T-helper 17 cell (primary cell): ENCODE measurements at places on chromosomes 1 and 21.

DNA sequence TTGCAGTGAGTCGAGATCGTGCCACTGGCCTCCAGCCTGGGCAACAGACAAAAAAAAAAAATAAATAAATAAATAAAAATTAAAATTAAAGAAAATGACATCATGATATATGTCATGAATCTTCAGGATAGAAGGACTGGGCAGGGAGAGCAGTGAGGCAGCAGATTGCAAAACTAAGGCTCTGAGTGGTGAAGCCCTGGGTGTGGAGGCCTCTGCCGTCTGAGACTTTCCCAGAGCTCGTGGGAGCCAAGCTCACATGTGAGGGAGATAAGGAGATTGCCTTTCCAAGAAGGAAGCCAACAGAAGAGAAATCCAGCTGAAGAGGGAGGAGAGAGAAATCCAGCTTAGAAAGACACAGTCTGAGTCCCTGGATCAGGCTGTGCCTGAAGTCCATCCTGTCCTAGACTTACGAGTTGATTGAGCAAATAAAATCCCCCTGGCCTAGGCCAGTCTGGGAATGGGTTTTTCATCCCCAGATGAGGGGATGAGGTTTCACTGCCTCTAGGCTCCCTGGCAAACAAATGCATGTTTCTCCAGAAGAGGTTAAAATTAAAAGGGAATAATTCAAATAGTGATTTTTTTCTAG lies 142.0 kb upstream of the IGSF21 start:
- H3K27me3 ChIP-seq, result peaks cover 15% of the 10 kb centered on the region
- H3K27ac ChIP-seq, result no peak overlapping the region
- no peaks in the 10 kb centered on the region for H3K4me1 ChIP-seq
- peaks cover 2% of the 10 kb centered on the region for H3K36me3 ChIP-seq

- peaks cover 24% of the 10 kb centered on the region for H3K27me3 ChIP-seq
- no peak for DNase-seq
- H3K27ac ChIP-seq, result no peak overlapping the region
- peaks cover 6% of the 10 kb centered on the region for H3K36me3 ChIP-seq
Observed at GRCh38 chr1:30449428-30450147, 273.8 kb downstream of the MATN1 start.

- H3K4me1 ChIP-seq, result peaks cover 57% of the 10 kb centered on the region
- H3K4me3 ChIP-seq, result peak overlapping the region; percentile 12
- no peak for DNase-seq
- no peaks in the 10 kb centered on the region for H3K27me3 ChIP-seq
- peaks cover 2% of the 10 kb centered on the region for H3K36me3 ChIP-seq
Observed at GRCh38 chr1:84164567-84165021, 20.5 kb downstream of the PRKACB start.

- peaks cover 8% of the 10 kb centered on the region for H3K36me3 ChIP-seq
- peak within 1 kb of the TSS; percentile 76 for H3K27ac ChIP-seq
- peaks cover 16% of the 10 kb centered on the region for H3K4me1 ChIP-seq
Observed at GRCh38 chr1:156591432-156592157, at the start of gene NAXE. Gene NAXE (plus strand): TSS chr1:156591776. CDS start chr1:156591805, 29 bp downstream.

GRCh38 chr1:237640966-237641365 lies 249.8 kb downstream of the ZP4 start:
- no peak overlapping the region for H3K27ac ChIP-seq
- DNase-seq, result no peak
- H3K4me1 ChIP-seq, result no peaks in the 10 kb centered on the region
- H3K36me3 ChIP-seq, result no peaks in the 10 kb centered on the region
- H3K27me3 ChIP-seq, result no peaks in the 10 kb centered on the region

- H3K36me3 ChIP-seq, result no peaks in the 10 kb centered on the region
- no peaks in the 10 kb centered on the region for H3K27me3 ChIP-seq
- H3K27ac ChIP-seq, result no peak overlapping the region
- H3K4me1 ChIP-seq, result no peaks in the 10 kb centered on the region
- H3K4me3 ChIP-seq, result no peak overlapping the region
Observed at GRCh38 chr21:27212441-27212840, 245.6 kb upstream of the ADAMTS5 start.

DNA sequence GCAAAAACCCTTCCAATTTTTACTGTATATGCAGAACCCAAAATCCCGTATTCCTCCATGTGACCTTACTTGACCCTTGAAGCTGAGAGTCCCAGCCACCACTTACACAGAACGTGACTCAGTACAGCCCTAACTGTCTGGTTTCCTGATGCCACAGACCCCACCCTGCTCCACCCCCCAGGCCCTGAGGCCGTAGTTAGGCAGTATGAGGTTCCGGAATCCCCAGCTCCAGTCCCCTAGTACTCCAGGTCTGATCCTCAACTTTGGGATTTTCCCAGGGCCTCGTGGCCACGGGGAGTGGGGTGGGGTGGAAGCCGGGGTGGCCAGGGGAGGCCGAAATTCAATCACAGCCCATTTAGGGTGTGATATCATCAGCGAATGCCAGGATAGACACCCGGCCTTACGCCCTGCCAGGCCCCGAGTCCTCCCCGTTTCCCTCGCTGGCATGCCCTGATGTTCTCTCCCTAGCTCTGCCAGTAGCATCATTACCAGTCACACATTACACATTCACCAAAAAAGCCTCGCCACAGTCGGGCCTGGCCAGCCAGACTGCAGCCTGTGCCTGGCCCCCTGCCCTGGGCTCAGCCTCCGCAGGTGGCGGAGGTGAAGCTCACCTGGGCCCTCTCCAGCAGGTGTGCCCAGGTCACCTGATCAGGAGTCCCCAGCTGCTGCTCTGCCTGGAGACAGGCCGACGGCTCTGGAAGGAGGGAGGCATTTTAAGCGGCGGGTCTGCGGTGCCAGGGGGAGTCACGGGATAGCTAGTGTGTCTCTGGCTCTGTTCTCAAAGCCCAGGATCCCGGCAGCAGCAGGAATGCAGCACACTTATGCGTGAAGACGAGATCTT lies 70.8 kb downstream of the SCCPDH start:
- no peak for DNase-seq
- peaks cover 27% of the 10 kb centered on the region for H3K27me3 ChIP-seq
- H3K4me1 ChIP-seq, result no peaks in the 10 kb centered on the region
- no peak overlapping the region for H3K4me3 ChIP-seq
- H3K27ac ChIP-seq, result no peak overlapping the region

GRCh38 chr1:3093898-3094626 lies 25.1 kb downstream of the PRDM16 start:
- no peaks in the 10 kb centered on the region for H3K36me3 ChIP-seq
- peaks cover 2% of the 10 kb centered on the region for H3K4me1 ChIP-seq
- peaks cover 32% of the 10 kb centered on the region for H3K27me3 ChIP-seq
- no peak overlapping the region for H3K27ac ChIP-seq
- DNase-seq, result no peak

DNA sequence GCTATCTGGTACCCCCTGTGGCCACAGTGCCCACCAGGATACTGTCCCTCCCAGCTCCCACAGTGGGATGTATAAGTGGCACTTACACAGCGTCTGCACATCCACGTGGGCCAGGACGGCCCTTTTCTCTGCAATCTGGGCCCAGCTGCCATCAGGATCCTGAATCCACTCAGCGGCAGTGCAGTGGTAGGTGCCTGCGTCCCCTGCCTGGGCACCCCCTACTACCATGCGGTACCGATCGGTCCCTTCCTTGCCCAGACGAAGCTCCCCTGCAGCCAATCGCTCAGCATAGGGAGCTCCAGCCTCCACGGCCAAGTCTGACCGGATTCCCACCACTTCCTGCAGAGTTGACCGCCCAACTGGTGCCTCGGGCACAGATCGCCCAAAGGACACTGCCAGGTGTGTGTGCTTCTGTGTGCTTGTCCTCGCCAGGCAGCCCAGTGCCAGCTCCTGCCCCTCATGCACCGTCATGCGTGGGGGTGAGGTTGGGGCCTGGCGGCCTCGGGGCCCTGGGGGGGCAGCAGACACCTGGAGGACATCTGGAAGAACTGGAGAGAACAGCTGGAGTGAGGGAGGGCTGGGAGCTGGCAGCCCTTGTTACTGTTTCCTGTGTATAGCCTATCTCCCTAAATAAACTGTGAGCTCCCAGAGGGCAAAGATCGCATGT lies 4.7 kb downstream of the IGSF8 start:
- peaks cover 27% of the 10 kb centered on the region for H3K4me1 ChIP-seq
- peaks cover 10% of the 10 kb centered on the region for H3K36me3 ChIP-seq
- H3K27ac ChIP-seq, result no peak overlapping the region
- H3K27me3 ChIP-seq, result no peaks in the 10 kb centered on the region
- no peak overlapping the region for H3K4me3 ChIP-seq
- no peak for DNase-seq

GRCh38 chr1:173758980-173759379 lies 44.2 kb downstream of the KLHL20 start:
- no peak overlapping the region for H3K27ac ChIP-seq
- no peaks in the 10 kb centered on the region for H3K27me3 ChIP-seq
- H3K4me1 ChIP-seq, result no peaks in the 10 kb centered on the region
- no peak overlapping the region for H3K4me3 ChIP-seq
- DNase-seq, result no peak

- H3K27ac ChIP-seq, result no peak overlapping the region
- DNase-seq, result no peak
- H3K4me3 ChIP-seq, result no peak overlapping the region
- H3K36me3 ChIP-seq, result no peaks in the 10 kb centered on the region
- H3K4me1 ChIP-seq, result peaks cover 5% of the 10 kb centered on the region
Observed at GRCh38 chr1:182644886-182645285, 39.5 kb downstream of the RGS8 start.

- peaks cover 10% of the 10 kb centered on the region for H3K4me1 ChIP-seq
- no peaks in the 10 kb centered on the region for H3K27me3 ChIP-seq
- no peak overlapping the region for H3K4me3 ChIP-seq
- DNase-seq, result no peak
- peaks cover 2% of the 10 kb centered on the region for H3K36me3 ChIP-seq
Observed at GRCh38 chr1:117579221-117579906, 26.5 kb upstream of the TENT5C start.

- H3K36me3 ChIP-seq, result peaks cover 8% of the 10 kb centered on the region
- H3K27me3 ChIP-seq, result no peaks in the 10 kb centered on the region
- DNase-seq, result no peak
- no peak overlapping the region for H3K4me3 ChIP-seq
- peaks cover 38% of the 10 kb centered on the region for H3K4me1 ChIP-seq
Observed at GRCh38 chr1:151001602-151002001, 5.1 kb downstream of the MINDY1 start.

DNA sequence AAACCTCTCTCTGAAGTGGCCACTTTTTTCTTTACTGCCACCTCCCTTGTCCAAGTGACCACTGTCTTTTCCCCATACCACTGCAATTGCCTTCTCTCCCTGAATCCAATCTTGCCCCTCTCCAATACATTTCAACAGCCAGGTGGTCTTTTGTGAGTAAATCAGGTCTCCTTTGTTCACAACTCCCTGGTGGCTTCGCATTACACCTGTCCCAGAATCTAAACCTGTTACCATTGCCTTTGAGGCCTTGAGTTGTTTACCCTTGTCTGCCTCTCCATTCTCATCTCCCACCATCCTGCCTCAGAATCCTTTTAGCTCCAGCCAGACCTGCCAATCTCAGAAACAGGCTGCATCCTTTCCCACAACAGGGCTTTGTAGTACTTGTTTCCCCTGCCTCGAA lies 21.8 kb upstream of the DYNLT5 start:
- peaks cover 21% of the 10 kb centered on the region for H3K4me1 ChIP-seq
- no peaks in the 10 kb centered on the region for H3K36me3 ChIP-seq
- no peak overlapping the region for H3K4me3 ChIP-seq

DNA sequence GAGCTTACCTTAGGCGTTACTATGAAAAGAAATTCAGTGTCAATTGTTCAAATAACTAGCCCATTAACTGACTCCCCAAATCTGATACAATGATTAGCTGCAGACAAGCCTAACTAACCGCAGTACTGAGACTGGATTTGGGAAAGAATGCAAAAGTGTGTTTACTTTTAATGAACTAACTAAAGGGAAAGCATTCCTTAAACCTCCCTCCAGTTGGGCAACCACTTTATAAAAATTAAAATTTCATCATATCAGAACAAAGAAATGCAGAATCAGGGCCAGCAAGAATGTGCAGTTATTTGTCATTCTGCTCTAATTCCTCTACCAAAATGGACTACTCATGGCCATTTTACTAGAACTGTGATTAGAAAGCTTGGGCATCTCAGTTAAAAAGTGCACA lies 11.7 kb upstream of the NR5A2 start:
- no peak overlapping the region for H3K4me3 ChIP-seq
- no peak for DNase-seq
- peaks cover 42% of the 10 kb centered on the region for H3K27me3 ChIP-seq
- H3K36me3 ChIP-seq, result no peaks in the 10 kb centered on the region
- H3K27ac ChIP-seq, result no peak overlapping the region

DNA sequence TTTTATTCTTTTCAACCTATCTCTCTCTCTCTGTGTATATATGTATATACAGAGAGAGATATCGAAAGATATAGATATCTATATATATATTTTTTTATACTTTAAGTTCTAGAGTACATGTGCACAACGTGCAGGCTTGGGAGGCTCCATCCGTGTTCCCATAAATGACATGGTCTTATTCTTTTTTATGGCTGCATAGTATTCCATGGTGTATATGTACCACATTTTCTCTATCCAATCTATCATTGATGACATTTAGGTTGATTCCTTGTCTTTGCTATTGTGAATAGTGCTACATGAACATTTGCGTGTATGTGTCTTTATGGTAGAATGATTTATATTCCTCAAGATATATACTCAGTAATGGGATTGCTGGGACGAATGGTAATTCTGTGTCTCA lies 55.2 kb upstream of the GPR88 start:
- peaks cover 7% of the 10 kb centered on the region for H3K36me3 ChIP-seq
- no peaks in the 10 kb centered on the region for H3K27me3 ChIP-seq
- peaks cover 19% of the 10 kb centered on the region for H3K4me1 ChIP-seq
- no peak overlapping the region for H3K27ac ChIP-seq
- no peak overlapping the region for H3K4me3 ChIP-seq

DNA sequence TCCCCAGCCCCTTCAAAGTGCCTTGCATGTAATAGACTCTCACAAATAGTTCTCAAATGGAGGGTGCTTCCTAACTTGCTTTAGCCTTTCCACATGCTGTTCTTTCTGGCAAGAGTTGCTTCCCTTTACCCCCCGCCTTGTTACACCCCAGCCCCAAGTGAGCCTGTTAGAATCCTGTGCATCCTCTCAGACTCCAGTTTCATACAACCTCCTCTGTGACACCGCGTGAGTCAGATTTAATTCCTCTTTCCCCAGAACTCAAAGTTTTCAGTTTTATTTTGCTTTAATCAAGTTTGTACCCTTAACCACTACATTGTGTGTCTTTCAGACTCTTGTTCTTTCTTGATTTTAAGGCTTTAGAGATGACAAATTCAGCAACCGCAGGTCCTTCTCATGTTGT lies 234.5 kb upstream of the HOOK1 start:
- H3K36me3 ChIP-seq, result no peaks in the 10 kb centered on the region
- no peaks in the 10 kb centered on the region for H3K27me3 ChIP-seq
- DNase-seq, result no peak
- H3K27ac ChIP-seq, result no peak overlapping the region

DNA sequence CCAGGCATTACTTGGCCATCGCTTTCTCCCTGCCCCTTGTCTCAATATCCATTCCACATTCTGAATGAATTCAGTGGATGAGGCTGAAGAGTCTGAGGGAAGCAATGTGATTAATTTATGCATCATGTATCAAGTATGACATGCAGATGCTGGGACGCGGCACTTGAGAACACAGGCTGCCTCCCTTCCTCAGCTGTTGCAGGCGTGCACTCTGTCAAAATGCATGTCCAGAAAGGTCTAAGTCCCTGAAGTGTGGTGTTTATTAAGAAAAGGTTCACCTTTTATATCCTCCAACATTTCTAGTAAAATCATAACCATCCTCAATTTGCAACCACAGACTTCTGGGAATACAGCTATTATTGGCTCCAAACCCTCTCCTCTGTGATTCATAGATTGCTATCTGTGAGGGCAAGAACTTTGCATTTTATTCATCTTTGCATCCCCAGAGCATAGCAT lies 22.6 kb upstream of the RAB3GAP2 start:
- no peak overlapping the region for H3K27ac ChIP-seq
- no peaks in the 10 kb centered on the region for H3K36me3 ChIP-seq
- peaks cover 35% of the 10 kb centered on the region for H3K27me3 ChIP-seq
- peaks cover 2% of the 10 kb centered on the region for H3K4me1 ChIP-seq

GRCh38 chr1:109635862-109636200 lies 16.2 kb downstream of the AMPD2 start:
- DNase-seq, result no peak
- no peaks in the 10 kb centered on the region for H3K27me3 ChIP-seq
- H3K36me3 ChIP-seq, result peaks cover 2% of the 10 kb centered on the region
- H3K4me1 ChIP-seq, result peaks cover 20% of the 10 kb centered on the region
- no peak overlapping the region for H3K4me3 ChIP-seq
